Activated CD8-positive, alpha-beta memory T cell treated with anti-CD3 and anti-CD28 coated beads for 1 hour (primary cell): ENCODE measurements at places on chromosomes 16 and 17.

DNA sequence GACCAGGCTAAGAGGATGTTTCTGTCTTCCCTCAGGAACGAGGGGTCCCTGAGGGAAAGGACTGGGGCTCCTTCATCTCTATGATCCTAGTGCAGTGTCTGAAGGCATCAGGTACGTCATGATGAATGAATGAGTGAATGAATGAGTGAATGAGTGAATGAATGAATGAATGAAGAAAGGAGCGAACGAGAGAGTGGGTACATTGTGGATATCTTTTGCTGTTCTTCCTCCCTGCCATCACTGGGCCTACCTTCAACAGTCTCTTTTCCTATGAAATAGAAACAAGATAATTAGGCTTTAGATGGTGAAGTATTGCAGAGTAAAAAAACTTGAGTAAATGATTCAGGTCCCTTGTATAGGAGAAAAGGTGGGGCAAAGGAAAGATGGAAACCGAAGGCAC lies 111.3 kb upstream of the CRHR1 start:
- no peak for DNase-seq

- no peak for DNase-seq
These were observed 12.2 kb downstream of the KNOP1 start for GRCh38 chr16:19705843-19706242.

GRCh38 chr16:3816326-3816725 lies 64.2 kb downstream of the CREBBP start:
- no peak for DNase-seq

- no peak for DNase-seq
These were observed 17.0 kb downstream of the HS3ST3A1 start for GRCh38 chr17:13584701-13585080.

DNA sequence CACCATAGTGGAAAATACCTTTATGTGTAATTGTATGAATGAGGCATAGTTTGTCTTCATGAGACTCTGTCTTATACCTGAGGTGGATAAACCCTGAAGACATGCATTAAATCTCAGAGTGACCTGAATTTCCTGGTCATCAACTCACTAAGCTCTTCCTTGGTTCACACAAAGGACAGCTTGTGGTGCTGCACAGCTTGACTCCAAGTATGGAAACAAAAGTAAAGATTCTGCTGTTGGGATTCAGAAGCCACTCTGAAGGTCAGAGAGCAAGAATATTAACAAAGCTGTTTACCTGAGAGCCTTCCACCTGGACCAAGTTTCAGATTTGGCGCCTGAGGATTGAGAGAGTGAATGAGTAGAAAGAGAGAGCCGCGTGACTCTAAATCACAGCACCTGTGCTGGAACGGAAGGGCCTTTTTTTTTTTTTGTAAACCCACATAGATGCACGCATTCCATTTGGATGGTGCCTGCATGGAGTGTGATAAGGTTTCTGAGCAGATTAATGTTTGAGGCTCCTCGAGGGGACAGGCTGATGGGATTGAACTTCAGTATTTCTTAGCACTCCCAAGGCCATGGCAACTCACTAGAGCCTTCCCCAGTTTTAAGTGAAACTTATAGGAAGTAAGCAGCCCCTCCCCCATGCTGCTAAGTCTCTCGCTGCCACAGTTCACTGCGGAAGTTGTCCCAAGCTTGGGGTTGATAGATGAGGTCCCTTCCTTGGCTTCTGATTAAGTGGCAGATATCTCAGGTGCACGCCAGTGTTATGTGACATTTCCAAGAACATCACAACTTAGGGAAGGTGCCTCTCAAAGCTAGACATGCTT lies 28.7 kb downstream of the CALB2 start:
- no peak for DNase-seq

- DNase-seq = no peak
These were observed 21.4 kb downstream of the ADAM11 start for GRCh38 chr17:44780161-44780560.

DNA sequence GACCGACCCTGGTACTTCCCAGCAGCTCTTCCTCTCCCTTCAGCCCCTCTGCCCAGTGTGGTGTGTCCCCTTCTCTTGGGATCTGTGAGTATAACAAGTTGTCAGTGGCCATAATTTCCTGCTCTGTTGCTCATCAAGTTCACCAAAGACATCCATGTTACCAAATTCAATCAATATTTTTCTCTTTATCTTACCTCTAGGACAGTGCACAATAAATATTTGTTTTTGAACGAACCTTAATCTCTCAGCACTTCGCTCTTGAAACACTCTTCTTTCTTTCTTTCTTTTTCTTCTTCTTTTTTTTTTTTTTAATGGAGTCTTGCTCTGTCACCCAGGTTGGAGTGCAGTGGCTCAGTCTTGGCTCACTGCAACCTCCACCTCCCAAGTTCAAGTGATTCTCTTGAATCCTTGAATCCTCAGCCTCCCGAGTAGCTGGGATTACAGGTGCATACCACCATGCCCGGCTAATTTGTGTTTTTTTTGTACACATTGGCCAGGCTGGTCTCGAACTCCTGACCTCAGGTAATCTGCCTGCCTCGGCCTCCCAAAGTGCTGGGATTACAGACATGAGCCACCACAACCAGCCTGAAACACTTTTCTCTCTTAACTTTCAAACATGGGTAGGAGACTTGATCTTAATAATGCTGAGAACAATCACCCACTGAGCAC lies 2.7 kb upstream of the UMOD start:
- no peak for DNase-seq
